Mammary epithelial cell (primary cell): ENCODE measurements at places on chromosomes 7 and 10. TPM values are rescaled to one million over a fixed set of nuclear protein-coding genes. Genes with fewer than 3 reads are reported as not detected.

The LEP gene
- 0.03 TPM for polyA plus RNA-seq

The GNAT3 gene
- not detected for polyA plus RNA-seq

The GPR85 gene
- polyA plus RNA-seq: 0.15 TPM

The ZNF488 gene
- 3.5 TPM for polyA plus RNA-seq

The ELN gene
- not detected for polyA plus RNA-seq
